Adipocyte (in vitro differentiated cells): ENCODE measurements at places on chromosomes 3 and 15.

DNA sequence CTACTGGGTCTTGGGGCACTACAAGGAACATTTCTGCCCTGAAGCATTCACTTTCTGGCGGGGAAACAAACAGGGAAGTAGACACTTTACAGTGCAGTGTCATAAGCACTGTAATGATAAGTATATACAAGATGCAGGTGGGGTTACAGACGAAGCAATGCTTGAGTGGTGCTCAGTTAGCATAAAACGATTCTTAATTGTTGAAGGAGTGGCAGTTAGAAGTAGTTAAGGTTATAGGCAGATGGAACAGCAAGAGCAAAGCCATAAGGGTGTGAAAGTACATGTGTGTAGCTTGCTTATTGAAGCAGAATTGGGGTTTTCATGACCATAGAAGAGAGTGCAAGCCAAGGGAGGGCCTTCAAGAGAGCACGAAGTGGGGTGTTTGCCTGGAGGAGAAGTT, 46.2 kb downstream of the SLC25A26 start:
- no peak for DNase-seq

- peak; percentile 76 for DNase-seq
These were observed 22.6 kb downstream of the SRP14 start for GRCh38 chr15:40016224-40016865.

DNA sequence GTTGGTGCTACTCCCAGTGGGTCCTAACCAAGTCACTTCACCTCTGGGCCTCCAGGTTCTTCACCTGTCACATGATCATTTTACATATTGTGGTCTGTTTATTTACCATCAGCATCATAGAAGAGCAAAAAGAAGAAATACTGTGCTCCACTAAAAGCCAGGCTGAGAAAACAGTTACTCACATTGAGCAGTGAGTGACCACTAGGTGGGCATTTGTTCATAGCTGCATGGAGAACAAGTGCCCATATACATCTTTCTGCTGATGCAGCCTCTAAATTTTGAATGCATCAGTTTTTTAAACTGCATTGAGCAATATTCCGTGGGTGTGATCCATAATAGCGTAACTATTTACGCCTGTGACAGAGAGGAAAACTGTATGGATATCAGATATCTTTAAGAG, 76.2 kb downstream of the DCUN1D1 start:
- no peak for DNase-seq

DNA sequence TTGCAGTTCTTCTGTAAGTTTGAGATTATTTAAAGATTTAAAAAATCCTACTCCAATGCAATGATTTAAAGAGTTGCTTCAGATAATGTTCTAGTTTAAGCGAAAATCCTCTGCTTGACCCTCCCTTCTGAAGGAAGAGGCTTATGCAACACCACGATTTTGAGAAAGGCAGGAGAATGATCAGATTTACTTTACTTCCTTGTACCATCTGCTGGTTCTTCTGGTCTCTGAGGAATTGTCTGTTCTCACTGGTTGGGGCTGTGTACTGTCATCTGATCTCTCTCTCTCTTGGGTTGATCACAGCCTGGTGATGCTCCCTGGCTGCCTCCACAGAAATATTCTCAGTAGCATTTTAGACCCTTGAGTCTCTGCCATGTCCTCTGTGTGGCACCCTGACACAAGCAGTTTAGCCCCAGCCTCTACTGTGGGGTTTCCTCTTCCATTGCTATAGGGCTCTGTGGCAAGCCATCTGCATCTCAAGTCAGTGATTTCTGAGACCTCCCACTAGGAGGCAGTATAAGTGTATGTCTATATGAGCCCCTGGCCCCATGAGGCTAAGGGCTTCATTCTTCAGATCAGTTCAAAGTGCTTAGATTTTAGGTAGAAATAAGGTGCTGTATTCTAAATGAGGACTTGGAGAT, 50.8 kb upstream of the PLAAT1 start:
- DNase-seq = no peak

DNA sequence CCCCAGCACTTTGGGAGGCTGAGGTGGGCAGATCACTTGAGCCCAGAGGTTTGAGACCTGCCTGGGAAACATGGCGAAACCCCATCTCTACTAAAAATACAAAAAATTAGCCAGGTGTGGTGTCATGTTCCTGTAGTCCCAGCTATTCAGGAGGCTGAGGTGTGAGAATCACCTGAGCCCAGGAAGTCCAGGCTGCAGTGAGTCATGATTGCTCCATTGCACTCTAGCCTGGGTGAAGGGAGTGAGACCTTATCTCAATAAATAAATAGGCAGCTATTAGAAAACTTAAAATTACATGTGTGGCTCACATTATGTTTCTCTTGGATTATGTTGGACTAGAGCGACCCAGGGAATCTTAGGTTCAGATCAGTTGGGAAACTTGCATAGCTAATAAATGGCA, 69.7 kb downstream of the RPLP1 start:
- no peak for DNase-seq

- no peak for DNase-seq
These were observed 106.6 kb downstream of the APBA2 start for GRCh38 chr15:28992336-28992864.

DNA sequence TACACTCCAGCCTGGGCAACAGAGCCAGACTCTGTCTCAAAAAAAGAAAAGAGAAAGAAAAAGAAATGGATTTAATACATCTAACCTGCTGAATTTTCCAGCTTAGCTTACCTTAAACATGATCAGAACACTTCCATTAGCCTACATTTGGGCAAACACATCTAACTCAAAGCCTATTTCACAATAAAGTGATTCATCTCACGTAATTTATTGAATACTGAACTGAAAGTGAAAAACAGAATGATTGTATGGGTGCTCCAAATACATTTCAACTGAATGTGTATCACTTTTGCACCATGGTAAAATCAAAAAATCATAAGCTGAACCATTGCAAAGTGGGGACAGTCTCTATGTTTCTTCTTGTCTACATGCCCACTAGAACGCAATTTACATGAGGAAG, 9.0 kb downstream of the PIK3R4 start:
- DNase-seq = no peak

GRCh38 chr15:36506733-36507356, 72.6 kb upstream of the CDIN1 start:
- DNase-seq = no peak

GRCh38 chr3:72041511-72041910, 256.6 kb upstream of the PROK2 start:
- peak; percentile 28 for DNase-seq

DNA sequence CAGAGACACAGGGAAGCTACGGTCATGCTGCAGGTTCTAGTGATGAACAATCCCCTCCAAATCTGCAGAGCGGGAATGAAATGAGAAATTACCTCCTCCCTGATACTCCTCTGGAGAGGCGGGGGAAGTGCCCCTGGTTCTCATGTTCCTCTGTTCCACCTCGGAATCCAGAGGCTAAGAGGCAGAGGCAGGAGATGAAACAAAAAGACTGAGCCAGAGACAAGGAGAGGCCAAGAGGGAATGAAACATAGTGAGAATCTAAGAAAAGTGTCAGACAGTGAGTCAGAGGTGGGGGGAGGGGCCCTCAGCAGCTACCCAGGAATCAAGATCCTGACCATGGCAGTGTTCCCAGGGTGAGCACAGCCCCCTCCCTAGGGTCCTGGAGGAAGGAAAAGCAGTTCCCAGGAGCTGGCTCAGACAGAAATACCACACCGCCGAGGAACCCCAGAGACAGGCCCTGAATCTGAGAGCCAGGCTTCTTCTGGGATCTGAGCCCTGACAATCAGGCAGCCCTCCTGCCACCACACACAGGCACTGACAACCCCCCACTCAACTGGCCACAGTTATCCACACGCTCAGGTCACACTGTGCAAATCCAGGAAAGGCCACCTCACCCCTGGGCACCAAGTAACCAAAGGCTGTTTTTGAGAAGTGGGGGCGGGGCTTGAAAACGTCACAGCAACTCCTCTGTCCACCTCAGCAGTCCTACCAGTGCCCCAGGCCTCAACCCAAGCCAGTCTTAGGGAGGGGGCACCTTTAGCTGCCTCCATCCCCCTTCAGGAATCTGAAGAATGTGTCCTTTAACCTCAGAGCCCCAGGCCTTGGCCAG, 2.4 kb downstream of the CSRNP1 start:
- DNase-seq = peak; percentile 97
